Kidney epithelial cell (primary cell): ENCODE measurements at places on chromosomes 2 and 18. TPM values are rescaled to one million over a fixed set of nuclear protein-coding genes. Genes with fewer than 3 reads are reported as not detected.

The COLEC11 gene
- not detected in 2 replicates for total RNA-seq

The CNTNAP5 gene
- not detected in 2 replicates for total RNA-seq

The GNAL gene
- total RNA-seq: 9.6 and 14.7 TPM in 2 replicates

GRCh38 chr2:20585710-20586594 lies 64.9 kb downstream of the HS1BP3 start:
- DNase-seq: no peak

DNA sequence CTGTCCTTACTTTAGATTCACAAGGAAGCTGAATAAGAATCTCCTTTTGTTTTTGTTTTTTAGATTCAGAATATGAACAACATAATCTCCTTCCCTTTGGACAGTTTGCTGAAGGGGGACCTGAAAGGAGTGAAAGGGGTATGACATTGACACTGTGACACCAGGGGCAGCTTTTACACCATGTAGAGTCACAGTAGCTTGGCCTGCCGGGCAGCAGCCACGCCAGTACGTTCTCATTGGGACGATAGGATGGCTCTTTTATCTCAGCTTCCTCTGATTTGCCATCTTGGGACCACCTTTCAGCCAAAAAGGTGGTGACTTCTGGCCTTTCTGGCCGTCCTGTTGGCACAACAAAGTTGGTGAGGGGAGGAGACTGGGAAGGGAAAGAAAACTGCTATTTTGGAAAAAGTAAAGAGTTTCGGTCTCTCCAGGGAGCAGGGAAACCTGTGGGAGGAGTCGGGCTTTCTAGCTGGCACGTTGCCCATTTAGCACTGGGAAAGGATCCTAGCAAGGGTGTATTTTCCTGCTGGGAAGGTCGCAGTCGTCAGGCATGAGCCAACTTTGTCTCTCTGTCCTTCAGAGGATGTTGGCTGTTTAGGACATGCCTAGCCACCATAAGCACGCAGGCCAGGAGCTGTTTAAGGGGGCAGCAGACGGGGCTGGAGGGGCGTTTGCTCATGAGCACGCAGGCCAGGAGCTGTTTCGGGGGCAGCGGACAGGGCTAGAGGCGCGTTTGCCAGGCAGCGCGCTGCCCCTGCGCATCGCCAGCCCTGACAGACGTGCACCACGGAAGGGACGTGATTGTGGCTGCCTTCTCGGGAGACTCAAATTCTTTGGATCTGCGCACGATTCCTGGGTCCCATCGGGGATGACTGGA lies 104.6 kb downstream of the ITGB1BP1 start:
- no peak for DNase-seq

DNA sequence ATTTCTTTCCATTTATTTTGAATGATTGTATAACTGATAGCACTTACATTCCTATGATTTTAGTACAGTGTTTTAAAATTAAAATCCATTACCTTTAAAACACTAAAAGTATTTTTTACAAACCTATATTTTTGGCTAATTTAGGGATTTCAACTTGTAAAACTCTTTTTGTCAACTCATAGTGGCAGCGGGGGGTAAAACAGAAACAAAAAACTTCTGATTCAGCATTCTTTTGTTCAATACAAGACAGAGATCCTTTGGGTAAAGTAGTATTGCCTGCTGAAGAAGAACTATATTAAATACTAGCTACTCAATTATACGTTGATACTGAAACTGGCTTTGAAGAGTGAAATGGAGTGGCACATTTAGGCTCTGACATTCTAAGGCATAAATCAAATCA lies 437.4 kb upstream of the CDH19 start:
- DNase-seq: no peak

- no peak for DNase-seq
Observed at GRCh38 chr2:203934711-203935438, 1.7 kb upstream of the ICOS start.

DNA sequence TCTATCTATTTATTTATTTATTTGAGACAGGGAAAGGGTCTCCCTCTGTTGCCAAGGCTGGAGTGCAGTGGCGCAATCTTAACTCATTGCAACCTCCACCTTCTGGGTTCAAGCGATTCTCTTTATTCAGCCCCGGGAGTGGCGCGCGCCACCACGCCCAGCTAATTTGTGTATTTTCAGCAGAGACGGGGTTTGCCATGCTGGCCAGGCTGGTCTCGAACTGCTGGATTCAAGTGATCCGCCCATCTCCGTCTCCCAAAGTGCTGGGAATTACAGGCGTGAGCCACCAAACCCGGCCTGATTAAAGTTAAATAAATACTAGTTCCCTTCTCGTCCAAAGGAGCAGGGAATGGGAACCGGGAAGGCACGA lies 4.2 kb upstream of the CTDSP1 start:
- no peak for DNase-seq

DNA sequence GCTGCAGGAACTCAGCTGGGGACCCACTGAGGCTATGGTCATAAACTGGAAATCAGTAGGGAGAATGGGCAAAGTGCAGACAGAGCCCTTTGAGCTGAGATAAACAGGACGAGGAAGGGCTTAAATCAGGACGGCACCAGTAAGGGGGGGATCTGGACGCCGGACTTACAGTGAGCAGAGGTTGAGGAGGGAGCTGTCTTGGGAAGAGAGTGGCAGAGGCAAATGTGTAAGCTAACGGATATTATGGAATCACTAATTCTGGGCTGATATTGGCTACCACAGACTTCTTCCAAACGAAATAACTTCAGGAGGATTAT lies 539 bp downstream of the CYP27A1 start:
- DNase-seq: no peak

DNA sequence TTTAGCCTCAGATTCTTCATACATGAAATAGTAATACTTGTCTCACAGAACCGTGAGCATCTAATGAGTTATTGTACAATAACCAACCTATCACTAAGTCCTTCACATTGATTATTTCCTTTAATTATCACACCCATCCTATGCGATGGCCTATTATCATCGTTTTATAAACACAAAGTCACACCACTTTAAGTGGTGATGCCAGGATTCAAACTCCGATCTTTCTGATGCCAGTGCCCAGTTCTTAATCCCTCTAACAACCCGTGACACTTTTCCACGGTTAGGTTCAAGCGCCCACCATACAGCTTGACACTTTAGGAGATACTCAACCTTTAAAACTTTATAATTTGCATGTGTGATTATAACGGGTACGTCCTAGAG lies 523 bp upstream of the ALMS1 start:
- DNase-seq: no peak

DNA sequence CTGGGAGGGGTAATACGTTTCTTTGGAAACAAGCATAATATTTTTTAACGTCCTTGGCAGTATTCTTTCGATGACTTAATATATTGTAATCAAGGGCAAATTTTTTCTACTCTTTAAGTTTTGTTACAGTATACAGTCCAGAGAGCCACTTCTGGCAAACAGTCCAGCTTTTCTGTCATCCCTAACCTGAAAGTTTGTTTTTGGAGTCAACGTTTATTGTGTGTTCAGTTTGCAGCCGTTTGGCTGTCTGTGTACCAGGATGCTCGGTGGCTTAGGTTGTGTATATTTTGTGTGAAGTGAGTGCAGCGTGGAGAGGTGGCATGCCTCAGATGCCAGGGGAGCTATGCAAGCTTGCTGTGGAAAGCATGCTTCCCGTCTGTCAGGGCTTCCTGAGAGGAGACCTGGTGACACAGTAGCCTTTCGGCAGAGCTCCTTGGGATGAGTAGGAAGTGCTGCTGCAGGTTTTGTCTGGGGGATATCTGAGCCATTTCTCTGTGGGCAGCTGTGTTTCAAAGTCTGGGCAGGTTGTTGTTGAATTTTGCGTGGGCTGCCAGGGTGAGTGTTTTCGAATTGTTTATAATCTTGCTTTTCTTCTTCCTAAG lies 14.7 kb downstream of the MAP3K20 start:
- DNase-seq: no peak

DNA sequence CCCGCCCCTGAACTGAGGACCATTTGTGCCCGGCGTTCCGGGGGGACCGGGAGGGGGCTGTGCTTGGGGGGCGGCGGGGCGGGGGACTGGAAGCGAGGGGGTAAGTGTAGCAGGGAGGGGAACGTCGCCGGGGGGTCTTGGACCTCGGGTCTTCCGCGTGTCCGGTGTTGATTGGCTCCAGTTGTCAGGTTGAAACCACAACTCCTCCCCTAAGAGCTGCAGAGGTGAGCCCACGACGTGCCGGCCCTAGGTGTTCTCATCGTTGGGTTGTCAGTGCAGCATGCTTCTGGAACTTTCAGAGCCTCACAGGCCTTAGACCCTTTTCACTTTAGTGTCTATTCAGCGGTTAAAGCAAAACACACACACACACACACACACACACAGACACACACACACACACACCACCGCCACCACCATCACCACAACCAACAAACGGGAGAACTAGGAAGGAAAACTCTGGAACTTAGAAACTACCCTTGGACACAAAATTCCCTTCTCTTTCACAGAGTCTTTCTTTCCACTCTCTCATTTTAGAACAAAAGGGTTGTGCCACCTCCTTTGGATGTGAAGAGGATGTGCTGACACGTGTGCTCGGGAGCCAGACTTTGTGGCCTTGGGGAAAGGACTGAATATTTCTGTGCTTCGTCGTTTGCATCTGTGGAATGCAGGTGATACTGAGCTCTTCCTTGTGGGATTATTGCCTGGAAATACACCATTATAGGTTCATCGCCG lies 6.7 kb upstream of the DLX2 start:
- DNase-seq: no peak
